ENCODE measurements at places on chromosomes 16 and 17. TPM values are rescaled to one million over a fixed set of nuclear protein-coding genes. Genes with fewer than 3 reads are reported as not detected.
A peak's percentile ranks its signal among the peaks of the same experiment; 100 is the strongest.

The GPRC5C gene
- not detected for total RNA-seq

The TEDC2 gene
- total RNA-seq: 26.0 TPM

The MSRB1 gene
- total RNA-seq: 18.7 TPM

The MAP2K6 gene
- total RNA-seq: 0.55 TPM

The NPW gene
- 1.6 TPM for total RNA-seq

DNA sequence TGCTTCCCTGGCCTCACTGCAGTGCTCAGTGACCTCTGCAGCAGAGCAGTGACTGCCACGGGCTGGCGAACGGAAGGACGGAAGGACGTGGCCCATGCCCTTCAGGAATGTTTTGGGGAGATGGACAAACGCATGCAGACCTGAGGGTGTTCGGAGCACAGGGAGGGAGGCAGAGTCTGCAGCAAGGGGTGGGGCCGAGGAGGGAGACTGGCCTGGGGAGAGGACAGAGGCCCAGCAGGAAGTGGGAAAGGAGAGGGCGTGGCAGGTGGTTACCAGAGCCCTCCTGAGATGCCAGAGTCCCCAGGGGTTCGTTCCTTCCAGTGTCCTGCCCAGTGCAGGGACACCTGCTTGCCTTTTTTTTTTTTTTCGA, 21.9 kb downstream of the ADORA2B start:
- peak; percentile 90 for DNase-seq

DNA sequence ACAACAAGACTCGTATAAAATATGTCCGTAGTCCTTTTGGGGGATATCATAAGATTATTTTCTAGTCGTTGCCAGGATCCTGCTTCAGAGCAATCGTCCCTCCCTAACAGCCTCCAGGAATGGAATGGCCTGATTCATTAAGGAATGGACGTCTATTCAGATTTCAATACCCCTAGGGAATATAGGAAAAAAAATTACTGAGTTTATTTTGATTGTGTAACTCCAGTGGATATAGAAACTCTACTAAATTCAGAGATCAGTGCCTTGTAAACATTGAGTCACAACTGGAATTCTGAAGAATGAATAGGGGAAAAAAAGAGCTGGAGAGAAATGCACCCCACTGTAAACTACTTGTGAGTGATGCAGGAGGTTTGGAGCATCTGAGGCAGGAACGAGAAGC, 1171.5 kb upstream of the GOT2 start:
- DNase-seq: no peak

DNA sequence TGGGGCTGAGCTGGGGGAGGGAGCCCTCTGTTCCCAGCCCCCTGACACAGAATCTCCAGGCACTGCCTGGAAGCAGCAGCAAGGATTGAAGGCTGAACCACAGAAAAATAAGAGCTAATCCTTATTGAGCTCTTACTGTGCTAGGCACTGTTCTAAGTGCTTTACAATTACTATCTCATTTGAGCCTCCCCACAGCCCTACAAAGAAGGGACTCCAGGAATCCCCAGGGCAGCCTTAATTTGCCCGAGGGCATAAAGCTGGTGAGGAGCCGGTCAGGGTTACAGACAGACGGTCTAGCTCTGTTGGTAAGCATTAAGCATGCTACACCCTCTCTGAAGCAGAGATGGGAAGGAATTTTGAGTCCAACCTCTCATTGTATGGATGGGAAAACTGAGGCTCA, 7.0 kb downstream of the SAMD14 start:
- DNase-seq: peak; percentile 38

GRCh38 chr16:4011940-4012629, 104.2 kb downstream of the ADCY9 start:
- no peak for DNase-seq

GRCh38 chr17:80848449-80849102, 143.1 kb upstream of the CHMP6 start:
- no peak for DNase-seq

GRCh38 chr16:17566075-17566474, 95.3 kb upstream of the XYLT1 start:
- DNase-seq: no peak

GRCh38 chr17:6120351-6120750, 50.2 kb downstream of the WSCD1 start:
- no peak for DNase-seq

GRCh38 chr16:58393138-58393504, 850 bp downstream of the GINS3 start:
- DNase-seq: peak; percentile 18

DNA sequence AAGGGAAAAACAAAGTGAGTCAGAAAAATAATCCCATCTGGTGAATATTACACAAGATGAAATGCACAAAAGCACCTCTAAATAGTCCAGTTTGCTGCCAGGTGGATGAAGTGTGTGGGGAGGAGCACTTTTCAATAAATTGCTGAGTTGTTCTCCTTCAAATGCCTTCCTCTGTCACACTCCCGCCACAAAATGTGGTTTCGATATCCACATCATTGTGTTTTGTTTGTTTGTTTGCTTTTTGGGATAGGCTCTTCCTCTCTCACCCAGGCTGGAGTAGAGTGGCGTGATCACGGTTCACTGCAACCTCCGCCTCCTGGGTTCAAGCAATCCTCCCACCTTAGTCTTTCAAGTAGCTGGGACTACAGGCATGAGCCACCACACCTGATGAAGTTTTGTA, 24.6 kb upstream of the SHISA9 start:
- no peak for DNase-seq

- DNase-seq: no peak
Observed at GRCh38 chr17:66675991-66676371, 158.9 kb upstream of the CACNG5 start.

- no peak for DNase-seq
Observed at GRCh38 chr16:2176047-2176446, 20.4 kb downstream of the CASKIN1 start.

DNA sequence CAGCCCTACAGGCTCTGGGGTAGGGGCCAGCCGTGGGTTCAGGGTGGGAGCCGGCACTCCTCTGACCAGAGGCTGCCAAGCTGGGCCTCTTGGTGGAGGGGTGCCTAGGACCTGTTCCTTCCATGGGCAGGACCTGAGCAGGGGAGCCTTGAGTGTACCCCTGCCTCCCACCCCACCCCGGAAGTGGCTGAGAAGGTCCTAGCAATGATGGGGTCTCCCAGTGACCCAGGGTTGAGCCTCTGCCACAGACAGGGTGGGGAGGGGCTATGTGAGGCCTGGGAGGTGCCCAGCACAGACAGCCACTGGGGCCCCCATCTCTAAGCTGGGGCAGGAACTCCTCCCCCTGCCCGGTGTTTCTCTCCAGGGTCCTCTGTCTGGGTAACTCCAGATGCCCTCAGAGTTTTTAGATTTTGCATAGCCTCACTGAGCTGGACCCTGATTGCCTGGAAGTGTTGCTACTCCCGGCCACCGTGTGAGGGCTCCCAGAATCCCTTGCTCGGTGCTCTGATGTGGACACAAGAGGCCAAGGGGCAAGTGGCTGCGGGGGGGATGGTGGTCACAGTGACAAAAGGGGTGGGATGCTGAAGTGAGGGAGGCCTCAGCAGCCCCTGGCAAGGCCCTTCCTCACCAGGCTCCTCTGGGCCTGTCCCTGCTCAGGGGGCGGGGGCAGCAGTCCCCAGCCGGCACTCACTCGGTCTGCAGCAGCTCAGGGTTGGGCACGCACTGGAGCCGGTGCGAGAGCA, 6.4 kb upstream of the MTSS2 start:
- DNase-seq: no peak
